ENCODE measurements at places on chromosomes 7 and 10. TPM values are rescaled to one million over a fixed set of nuclear protein-coding genes. Genes with fewer than 3 reads are reported as not detected.

The AP1S1 gene
- 14.5 TPM for total RNA-seq

DNA sequence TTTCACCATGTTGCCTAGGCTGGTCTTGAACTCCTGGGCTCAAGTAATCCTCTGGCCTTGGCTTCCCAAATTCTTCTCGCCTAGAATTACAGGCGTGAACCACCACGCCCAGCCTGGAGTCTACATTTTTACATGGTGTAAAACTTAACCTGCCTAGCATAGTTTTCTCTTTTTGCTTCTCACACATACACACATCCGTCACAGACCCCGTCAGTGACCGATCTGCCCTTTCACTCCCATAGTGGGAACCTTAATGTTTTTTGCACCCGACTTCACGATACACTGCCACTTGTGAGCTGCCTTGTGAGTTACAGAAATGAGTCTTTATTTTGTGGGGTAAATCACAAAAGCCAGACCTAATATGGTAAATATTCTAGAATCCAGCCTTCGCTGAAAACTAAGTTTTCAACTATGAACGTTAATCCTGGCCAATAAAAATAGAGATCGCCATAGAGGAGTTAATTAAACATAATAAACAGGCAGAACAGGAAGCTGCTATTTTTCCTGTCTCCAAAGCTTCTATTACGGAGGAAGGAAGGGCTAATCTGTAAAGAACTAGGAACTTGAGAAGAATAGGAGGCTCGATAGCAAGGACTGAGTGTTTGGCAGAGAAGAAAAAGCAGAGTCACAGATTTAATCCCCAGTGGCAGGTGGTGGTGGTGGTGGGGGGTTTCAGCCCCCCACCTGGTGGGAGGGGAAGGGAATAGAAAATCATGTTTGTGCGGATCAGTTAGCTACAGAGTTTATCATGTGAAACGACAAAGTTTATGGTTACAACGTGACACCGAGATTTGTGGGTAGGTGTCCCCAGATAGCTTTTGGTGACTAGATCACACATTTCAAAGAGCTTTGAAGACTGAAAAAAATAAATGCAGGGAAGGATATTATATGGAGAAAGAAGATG is 14.7 kb upstream of the FAM171A1 start:
- DNase-seq = no peak

DNA sequence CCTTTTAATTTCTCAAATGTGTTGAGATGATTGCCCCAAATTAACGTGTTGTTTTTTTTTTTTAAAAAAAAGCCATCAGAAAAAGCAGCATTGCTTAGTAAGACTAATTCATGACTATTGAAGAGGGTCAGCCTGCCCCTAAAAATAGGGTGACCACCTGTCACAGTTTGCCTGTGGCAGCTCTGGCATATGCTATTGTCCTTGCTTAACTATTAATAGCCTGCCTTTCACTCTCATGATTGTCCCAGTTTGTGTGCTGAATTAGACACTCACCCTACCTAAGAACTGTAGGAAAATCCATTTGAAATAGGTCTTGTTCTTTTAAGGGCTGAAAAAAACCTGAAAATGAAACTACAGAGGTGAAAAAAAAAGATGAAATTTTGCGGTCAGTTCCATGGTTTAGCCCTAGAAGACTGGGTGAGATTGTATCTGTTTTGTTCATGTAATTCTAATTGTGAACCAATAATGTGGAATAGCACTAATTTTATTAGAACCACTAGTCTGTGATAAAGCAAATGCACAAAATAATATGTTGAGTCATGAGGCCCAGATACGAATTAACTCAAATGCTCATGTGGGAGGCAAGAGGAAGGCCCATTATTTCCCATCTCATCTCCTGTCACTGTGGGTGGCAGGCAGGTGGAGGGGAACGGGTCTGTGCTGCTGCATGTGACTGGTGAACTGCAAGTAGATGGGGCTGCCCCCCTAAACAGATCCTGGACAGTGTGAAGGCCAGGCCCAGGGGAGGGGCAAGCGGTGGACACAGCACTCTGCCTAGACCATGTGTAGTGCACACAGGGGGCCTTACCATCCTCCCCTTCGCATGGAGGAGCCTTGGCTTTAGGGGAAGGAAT is 265.4 kb upstream of the NFE2L3 start:
- no peak for DNase-seq

The CALY gene
- 1.8 TPM for total RNA-seq

DNA sequence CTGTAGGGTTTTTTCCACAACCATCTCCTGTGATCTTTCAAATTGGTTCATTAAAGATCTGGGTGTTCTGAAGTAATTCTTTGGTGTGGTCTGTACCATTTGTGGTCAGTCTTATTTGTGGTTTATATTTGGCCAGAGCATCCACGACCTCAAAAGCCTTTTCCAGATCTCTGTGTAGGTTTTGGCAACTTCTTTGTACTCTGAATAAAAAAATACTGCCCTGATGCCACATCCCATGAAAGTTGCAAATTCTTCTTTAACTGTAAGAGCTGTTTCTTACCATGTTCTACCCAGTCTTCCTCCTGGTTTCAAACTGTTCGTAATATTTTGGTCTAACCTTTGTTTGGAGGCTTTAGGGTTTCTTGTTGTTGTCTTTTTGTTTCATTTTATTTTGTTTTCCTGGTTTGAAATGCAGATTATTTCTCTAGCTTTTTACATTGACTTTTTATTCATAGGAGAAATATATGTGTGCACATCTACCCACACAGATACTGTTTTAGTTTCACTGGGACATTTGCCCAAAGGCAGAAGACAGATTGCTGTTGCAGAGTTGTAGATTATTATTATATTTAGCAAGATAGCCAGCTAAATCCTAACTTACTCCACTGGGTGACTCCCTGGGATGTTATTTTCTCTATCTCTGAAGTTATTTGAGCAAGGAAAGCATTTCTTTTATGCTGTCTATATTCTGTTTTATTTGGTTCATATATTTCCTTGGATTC is 123.2 kb upstream of the SAMD8 start:
- DNase-seq = no peak

DNA sequence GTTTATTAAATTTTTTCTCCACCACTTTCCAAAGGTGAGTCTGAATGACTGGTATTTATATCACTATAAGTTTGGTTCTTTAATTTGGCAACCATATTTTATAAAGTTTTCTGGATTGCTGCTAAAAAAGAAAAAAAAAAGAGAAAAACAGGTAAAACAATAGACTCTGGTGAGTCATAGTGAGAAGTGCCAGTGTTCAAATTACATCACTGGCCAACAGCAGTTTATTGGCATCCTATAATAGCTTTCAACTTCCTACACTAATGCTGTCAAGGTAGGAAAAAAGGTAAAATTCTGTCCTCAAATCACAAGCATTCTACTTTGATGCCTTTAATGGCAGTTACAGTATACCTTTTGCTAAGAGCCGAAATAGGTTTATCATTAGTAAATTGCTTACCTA is 808.8 kb downstream of the GRM8 start:
- DNase-seq = no peak

DNA sequence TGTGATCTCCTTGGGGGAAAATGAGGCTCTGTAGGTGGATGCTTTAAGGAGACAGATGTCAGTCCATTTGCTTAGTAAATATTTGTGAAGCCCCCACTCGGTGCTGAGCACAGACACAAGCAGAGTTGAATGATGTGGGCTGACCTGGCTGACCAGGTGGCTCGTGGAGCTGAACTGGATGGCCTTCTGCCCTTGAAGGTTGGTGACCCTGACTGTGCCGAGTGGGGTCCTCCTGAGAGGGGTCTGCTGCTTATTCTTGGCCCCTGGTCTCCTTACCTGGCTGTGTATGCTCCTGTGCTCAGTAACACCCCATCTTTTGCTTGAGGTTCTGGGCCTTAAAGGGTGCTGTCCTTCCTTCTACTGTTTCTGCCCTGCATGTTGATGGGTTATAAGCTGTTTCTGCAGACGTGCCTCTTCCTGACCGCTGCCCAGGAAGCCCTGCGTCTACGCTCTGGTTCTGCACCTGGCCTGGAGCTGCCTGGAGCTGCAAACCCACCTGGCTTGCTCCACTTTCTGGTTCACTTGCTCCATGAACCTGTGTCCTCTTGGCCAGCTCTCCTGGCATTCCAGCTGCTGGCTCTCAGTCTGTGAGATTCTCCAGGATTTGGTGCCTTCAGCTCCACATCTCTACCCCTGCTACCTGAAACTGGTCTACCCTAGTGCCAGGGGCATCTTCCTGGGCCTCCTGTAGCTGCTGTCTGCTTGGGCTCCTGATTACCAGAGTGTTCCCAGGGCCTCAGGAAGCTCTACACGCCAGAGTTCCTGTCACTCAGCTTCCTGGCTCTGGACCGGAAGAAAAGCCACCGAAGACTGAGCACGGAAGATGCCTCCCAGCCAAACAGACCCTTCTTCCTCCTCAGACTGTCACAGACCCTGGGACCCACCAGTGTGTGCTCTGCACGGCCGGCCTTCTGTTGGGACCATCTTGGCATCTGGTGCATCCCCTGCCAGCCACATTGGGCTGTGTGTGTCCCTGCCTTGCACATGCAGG is 76.5 kb downstream of the ADCY1 start:
- DNase-seq = no peak

The NPVF gene
- not detected for total RNA-seq

GRCh38 chr7:101237206-101238067 is at the start of gene CLDN15:
Gene CLDN15, minus strand, starts transcription at chr7:101237802. Its CDS starts 221 bp downstream, at chr7:101237581.
- no peak for DNase-seq

- no peak for DNase-seq
Observed at GRCh38 chr7:137956591-137956990, 45.3 kb downstream of the CREB3L2 start.

The TAS2R40 gene
- total RNA-seq = not detected

The TMEM225B gene
- 1.1 TPM for total RNA-seq

- no peak for DNase-seq
Observed at GRCh38 chr7:124257638-124258308, 224.9 kb upstream of the TMEM229A start.

- no peak for DNase-seq
Observed at GRCh38 chr10:69629519-69629896, 539 bp upstream of the FAM241B start.

DNA sequence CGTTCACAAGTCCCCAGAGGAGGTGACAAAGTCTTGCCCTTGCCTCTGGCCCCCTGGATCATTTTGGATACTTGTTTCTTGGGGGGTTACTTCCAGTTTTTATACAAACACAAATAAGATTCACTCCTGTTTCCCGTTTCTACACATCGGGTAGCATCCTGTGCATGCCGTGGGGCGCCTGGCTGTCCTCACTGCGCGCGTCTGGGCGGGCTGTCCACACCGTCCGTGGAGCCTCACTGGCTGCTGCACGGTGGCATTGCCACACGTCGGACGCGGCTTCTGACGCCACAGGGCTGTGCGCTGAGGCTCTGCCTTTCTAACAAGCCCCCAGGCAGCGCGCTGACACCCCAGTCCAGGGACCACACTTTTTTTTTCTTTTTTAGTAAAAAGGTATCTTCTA is 18.4 kb downstream of the BNIP3 start:
- no peak for DNase-seq

The SRI gene
- 53.5 TPM for total RNA-seq

GRCh38 chr7:39413636-39414223 is 152.5 kb upstream of the YAE1 start:
- no peak for DNase-seq

- DNase-seq = no peak
Observed at GRCh38 chr7:102944241-102944640, 31.4 kb downstream of the LRRC17 start.

GRCh38 chr7:98362517-98362916 is 38.4 kb downstream of the BAIAP2L1 start:
- DNase-seq = no peak

- DNase-seq = no peak
Observed at GRCh38 chr7:67738958-67739357, 742.3 kb downstream of the TYW1 start.

The POM121C gene
- 91.3 TPM for total RNA-seq

The COBL gene
- total RNA-seq = 0.59 TPM

The ADAM22 gene
- total RNA-seq = 1.2 TPM

The CALHM3 gene
- not detected for total RNA-seq

DNA sequence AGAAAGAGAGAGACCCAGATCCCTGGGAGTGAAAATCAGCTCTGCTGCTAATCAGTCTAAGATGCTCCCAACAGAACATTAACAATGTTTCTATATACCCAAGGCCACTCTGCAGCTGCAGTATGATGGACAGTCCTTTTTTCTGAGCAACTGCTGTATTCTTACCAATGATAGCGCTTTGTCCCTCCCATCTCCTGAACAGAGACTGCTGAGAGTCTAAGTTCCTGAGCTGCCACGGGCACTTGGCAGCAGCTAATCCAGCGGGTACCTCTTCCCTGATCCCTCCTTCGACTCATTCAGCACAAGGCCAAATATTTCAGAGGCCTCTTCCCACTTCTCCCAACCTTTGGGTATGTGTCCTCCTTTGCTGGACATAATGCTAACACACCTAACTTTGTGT is 7.7 kb downstream of the CPVL start:
- no peak for DNase-seq

GRCh38 chr7:70372768-70373515 is 759.0 kb upstream of the GALNT17 start:
- DNase-seq = no peak

- no peak for DNase-seq
Observed at GRCh38 chr10:103726637-103727036, 128.7 kb downstream of the SH3PXD2A start.

DNA sequence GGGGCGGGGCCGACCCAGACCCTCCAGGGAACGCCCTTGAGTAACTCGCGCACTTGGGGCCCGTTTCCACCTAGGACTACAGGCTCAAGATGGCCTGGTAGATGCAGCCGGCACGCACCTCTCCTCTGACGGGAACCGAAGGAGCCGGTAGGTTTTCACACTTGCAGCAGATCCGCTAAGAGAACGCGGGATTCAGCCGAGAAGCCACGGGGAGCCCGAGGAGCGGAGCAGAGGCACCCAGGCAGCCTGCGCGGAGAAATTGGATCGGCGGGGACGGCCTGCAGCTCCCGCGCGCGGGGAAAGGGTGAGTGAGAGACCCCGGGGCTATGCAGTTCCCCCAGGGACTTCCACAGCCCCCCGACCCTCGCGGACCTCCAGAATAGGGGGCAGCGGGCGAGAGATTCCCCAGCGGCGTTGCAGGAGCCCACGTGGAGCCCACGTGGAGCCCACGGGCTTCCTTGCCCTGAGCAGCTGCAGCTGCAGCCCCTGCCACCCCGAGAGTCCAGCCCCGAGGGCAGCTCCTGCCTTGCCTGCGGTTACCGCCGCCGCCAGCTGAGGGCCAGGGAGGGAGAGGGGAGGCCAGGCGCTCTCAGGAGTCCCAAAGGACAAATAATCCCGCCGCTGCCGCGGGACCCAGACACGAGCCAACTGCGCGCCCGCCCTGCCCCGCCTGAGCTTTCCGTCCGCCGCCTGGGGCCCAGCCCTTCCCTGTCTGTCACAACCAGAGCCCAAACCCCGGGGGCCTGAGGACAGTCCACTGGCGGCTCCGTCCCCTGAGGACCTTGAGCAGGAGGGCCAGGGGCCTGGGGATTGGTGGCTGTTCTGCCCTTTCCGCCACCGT is 13.1 kb downstream of the IFT22 start:
- peak; percentile 35 for DNase-seq

- no peak for DNase-seq
Observed at GRCh38 chr7:110621289-110621688, 469.6 kb upstream of the LRRN3 start.

The GRID2IP gene
- 0.15 TPM for total RNA-seq
